ENCODE measurements at places on chromosomes 5 and 9.

- no peak for DNase-seq
Observed at GRCh38 chr5:7869474-7870136, 657 bp downstream of the MTRR start.

DNA sequence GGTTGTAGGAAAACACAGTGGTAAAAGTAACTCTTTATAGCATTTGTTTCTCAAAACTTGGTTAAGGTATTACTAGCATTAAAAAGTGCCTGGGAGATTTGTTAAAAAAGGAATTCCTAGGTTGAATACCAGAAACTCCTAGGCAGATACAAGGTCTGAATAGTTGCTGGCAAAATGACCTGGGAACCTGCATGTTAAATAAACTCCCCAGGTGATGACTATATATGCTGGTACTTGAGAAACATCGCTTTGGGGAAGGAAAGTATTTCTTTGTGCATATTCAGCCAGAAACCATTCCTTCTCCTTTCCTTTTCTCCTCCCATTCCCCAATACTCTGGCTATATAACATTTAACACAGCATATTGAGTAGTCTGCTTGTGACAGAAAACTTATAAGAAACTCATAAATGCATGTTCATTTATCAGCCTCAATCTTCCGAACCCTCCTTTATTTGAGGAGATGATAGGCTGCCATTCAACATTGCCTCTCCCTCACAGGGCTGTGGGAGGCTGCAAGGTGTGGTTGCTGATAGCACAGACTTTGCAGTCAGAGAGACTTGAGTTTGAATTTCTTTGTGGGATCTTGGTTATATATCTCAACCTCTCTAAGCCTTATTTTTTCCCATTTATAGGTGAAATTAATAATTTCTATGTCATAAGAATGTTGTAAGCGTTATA lies 28.7 kb downstream of the PCSK1 start:
- DNase-seq = no peak

- no peak for DNase-seq
Observed at GRCh38 chr5:143569213-143569701, 165.8 kb upstream of the NR3C1 start.

- DNase-seq = no peak
Observed at GRCh38 chr9:93598647-93599241, 22.4 kb downstream of the PHF2 start.

DNA sequence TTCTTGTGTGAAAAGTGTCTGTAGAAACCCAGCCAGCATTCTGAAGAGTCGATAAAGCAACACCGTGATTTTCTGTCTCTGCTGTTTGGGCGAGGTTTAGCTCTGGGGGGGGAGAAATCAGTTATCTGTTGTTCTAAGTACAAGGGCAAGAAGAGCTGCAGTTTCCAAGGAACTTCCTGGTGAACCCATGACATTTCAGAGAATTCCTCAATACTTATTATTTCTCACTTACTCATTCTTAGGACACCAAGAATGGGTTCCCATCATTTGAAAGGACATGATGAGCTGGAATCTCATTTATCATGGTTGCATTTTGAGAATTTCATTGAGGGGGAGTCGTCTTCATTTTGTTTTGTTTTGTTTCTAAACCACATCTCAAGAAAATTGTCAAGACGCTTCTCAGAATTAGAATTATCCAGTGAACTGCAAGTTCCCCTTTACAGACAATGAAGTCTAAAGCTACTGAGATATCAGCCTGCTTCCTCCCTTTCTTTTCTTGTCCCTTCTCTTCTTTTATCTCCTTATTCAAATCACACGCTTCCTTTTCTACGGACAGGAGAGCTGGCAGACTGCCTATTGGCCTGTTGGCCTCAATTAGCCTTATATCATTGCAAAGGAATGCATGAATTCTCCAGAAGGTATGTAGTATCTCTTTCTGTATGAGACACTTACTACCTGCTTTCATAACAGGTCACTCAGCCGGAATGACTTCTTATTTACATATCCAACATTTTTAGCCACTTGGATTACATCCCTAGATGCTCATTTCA lies 53.7 kb downstream of the ZNF462 start:
- peak; percentile 31 for DNase-seq

- no peak for DNase-seq
Observed at GRCh38 chr9:104374711-104375110, 129.4 kb upstream of the OR13F1 start.

- DNase-seq = no peak
Observed at GRCh38 chr9:5949103-5949699, 58.5 kb downstream of the MLANA start.

DNA sequence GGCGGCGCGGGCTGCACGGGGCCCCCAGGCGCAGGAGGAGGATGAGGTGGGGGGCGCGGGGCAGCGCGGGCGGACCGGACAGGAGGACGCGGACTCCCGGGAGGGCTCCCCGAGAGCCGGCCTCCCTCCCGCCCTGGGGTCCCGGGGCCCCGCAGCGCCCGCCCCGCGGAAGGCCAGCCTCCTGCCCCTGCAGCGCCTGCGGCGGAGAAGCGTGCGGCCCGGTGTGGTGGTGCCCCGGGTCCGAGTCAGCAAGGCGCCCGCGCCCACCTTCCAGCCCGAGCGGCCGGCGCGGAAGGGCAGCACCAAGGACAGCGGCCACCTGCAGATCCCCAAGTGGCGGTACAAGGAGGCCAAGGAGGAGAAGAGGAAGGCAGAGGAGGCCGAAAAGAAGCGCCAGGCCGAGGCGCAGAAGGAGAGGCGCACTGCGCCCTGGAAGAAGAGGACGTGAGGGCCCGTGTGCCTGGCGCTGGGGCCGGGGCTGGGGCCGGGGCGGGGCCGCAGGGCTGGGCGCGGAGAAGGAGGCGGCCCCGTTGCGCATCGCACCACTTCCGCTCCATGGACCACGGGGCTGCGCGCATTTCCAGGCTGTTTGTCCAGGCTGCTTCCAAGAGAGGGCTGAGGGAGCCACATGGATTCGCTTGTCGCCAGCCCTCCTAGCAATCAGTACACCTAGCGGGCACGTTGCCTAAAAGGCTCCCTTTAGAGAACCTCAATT lies 86.0 kb downstream of the ANKRD33B start:
- DNase-seq = peak; percentile 64

DNA sequence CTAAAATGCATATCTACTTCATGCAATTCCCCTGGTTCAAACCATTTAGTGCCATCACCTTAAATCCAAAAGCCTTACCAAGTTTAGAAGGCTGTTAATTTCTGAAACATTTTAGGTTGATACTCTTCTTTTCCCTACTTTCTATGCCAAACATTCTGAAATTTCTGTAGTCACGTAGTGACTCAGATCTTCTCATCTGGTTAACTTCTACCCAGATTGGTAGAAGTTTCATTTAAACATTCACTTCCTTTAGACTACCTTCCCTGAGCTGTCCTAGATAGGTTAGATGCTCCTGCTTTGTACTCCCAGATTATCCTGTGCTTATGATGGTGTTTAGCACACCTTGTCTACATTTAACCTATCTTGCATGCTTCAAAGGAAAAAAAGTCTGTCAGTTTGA lies 9.9 kb downstream of the RAD50 start:
- DNase-seq = no peak

GRCh38 chr9:116924462-116925110 lies 237.5 kb downstream of the TRIM32 start:
- DNase-seq = no peak

DNA sequence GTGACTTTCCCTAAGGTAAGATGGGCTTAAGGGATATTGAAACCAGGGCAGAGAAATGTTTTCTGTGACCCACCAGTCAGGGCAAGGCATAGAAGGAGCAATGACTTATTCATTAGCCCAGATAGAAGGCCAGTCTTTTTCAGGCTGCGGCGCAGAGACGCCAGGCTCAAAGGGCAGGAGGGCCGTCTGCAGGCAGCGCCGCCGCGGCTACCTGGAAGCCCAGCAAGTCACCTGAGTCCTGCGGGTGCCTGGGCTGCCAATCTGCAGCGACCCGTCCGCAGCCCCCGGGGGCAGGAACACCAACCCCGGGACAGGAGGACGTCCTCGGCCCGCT lies 322 bp upstream of the SH3GL2 start:
- DNase-seq = no peak

DNA sequence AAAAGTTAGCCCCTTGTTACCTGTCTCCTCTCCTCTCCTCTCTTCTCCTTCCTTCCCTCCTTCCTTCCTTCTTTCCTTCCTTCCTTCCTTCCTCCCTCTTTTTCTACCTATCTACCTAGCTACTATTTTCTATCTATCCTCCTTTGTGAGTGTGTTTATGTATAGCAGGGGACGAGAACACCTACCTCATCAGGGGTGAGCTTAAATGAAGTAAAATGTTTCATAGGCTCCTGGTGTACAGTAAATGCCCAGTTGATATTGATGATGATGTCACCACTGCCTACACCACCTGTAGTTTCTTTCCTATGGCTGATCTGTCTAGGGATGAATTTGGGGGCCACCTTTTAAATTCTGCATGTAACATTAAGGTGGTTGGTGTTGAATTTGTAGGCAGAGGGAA lies 4.3 kb downstream of the SPIN1 start:
- DNase-seq = no peak

- no peak for DNase-seq
Observed at GRCh38 chr5:147552897-147553296, 43.0 kb upstream of the DPYSL3 start.

DNA sequence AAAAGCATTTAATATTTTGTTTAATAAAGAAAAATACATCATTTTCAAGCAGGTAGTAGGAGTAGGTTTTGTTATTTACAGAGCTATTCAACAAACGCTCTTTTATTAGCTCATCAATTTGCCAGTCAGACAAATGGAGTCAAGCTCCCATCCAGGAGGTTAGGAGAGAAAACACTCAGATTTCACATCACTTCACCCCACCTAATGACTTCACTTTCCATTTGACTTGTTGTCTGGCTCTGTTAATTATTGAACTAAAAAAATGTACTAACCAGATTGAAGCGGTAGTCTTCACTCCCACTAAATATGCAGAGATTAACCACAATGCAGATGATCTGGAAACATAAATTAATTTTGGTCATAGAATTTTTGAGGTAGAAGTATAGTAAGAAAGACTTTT lies 193.6 kb upstream of the VCAN start:
- DNase-seq = peak; percentile 17
